ENCODE measurements at places on chromosomes 12 and 14.

DNA sequence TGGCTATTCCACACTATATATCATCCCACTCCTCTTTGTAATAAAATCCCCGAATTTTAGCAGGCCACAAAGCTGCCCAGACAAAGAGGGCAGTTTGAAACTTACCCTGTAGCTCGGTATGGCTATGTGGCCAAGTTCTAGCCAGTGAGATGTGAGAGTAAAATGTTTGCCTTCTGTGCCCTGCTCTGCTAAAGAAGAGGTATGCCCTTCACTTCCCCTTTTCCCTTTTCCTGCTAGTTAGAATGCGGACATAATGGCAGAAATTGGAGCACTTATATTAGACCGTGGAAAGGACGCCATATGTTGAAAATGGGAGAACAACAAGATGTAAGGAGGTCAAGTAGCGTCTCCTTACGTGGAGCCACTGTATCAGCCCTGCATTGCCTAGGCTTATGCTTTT lies 11.5 kb upstream of the CCDC91 start:
- no peak for DNase-seq

- no peak for DNase-seq
Measured at GRCh38 chr14:103001226-103001625, 56.1 kb downstream of the CDC42BPB start.

DNA sequence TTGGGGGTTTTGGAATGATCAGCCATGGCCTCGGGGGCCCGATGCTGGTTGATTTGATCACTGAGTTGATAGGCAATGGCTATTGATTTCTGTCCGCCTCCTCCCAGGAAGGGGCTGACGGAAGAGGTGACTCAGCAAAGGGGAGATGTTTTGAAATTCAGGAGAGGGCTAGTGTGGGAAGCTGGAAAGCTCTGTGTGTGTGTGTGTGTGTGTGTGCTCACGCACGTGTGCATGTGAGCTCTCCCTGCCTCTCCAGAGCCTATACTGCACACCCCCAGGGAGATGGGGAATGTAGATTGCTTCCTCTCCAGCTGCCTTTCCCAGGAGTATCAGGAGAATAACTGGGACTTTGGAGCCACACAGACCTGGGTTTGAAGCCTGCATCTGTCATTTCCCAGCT lies 184.9 kb upstream of the MYL2 start:
- no peak for DNase-seq

DNA sequence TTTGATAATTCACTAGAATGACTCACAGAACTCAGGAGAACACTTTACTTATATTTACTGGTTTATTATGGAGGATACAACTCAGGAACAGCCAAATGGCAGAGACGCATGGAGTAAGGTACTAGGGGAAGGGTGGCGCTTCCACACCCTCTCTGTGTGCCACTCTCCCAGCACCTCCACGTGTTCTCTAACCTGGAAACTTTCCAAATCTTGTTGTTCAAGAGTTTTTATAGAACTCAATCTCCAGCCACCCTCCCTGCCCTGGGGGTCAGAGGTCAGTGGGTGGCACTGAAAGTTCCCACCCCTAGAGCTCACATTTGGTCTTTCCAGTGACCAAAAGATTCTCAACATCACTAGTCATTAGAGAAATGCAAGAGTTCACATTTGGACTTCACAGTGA lies 13.2 kb downstream of the TRIM9 start:
- no peak for DNase-seq

- DNase-seq: no peak
Measured at GRCh38 chr14:70658899-70659298, 17.2 kb downstream of the TTC9 start.

GRCh38 chr14:75379246-75379929 lies 48.4 kb upstream of the JDP2 start:
- DNase-seq: no peak

GRCh38 chr12:608921-609320 lies 54.3 kb downstream of the NINJ2 start:
- no peak for DNase-seq

- DNase-seq: no peak
Measured at GRCh38 chr12:56671608-56672007, 16.5 kb downstream of the PTGES3 start.

DNA sequence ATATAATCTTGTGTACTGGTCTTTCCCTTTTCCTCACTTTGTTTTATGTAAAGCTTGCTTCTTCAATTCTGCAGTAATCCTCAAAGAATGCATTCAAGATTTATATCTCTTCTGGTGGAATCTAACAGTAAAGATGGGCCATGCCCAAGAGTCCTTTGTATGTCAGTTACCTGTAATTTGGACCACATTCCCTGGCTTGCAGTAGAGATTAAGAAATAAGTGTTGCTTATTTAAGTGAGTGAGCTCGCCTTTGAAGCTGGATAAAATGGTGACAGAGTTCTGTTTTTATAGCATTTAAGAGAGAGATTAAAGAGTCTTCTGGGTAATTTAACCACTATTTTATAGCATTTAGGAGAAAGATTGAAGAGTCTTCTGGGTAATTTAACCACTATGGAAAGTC lies 262.1 kb upstream of the ATP2B1 start:
- no peak for DNase-seq

- DNase-seq: no peak
Measured at GRCh38 chr14:69048456-69048855, 69.4 kb upstream of the ACTN1 start.

- DNase-seq: no peak
Measured at GRCh38 chr12:75767957-75768356, 256.5 kb upstream of the KRR1 start.

GRCh38 chr14:53850714-53851296 lies 105.8 kb downstream of the BMP4 start:
- DNase-seq: no peak

- no peak for DNase-seq
Measured at GRCh38 chr12:59076622-59077021, 156.3 kb upstream of the LRIG3 start.

DNA sequence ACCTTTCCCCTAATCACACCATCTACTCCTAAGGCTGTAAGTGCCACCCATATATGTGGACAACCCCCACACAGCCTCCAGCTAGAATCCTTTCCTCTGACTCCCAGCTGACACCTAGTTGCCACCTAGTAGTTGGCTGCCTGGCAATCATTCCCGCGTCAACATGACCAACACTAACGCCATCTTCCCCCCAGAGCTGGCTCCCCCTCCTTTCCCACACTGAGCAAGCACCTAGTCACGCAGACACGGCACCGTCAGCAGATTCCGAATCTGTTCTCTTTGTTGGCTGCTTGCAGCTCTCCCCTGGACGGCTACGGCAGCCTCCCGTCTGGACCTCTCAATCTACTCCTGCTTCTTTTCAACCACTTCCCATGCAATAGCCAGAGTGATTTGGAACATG lies 27.7 kb downstream of the UBR7 start:
- DNase-seq: no peak

GRCh38 chr14:90274808-90275457 lies 18.6 kb downstream of the PSMC1 start:
- no peak for DNase-seq

DNA sequence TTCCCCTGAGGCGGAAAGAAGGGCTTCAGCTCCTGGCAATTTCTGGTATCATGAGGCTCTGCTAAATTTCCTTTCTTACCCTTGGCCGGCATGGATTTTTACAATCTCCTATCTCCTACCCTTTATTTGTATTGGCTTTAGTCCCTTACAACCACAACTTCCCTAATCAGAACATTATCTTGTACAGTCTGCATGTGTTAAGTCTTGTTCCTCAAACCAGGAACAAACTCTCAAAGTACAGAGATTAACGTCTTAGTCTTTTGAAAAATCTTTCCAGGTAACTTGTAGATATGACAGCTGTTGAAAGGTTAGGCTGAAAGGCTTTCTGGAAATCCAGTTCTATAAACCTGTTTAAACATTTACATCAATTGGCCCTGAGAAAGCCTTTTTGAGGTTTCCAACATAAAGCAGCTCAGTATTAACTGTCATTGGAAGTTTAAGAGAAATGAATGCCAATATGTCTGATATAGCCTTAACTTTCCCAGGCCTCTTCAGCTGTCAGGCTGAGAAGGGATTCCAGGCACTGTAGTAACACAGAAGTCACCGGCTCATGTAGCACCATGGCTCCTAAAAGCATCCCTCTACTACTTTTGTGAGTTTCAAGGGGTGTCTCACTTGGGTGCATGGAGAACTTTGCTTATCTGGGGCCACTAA lies 360.5 kb downstream of the FUT8 start:
- no peak for DNase-seq

DNA sequence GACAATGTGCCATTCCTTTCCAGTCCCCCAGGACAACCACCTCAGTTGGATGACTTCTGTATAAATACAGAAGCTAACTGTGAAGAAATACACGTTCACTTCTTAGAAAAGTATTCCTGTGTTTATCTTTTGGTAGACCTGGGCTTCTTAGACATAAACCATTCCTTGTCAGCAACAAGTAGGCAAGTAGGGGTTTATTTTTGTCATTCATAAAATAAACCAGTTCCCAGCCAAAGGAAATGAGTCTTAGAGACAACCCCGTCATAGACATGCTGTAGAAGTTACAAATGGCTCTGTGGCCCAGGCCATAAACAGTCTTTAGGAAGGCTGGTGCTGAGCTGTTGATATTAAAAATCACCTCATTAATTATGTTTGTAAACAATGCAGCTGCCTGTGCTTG lies 243.2 kb downstream of the SPTSSA start:
- no peak for DNase-seq

DNA sequence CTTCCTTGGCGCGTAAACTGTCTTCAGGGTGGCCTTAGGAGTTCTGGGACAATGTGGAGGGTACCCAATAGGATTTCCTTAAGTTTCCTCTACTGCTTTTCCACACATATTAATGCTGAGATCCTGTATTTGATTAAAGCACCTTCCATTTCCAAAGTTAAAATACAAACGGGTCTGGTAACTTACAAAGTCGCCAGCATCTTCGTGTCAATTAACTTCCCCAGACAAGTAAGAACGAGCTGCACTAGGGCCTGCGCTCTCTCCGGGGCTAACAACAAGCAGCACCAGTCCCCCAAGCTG lies 130.9 kb downstream of the NDUFA12 start:
- no peak for DNase-seq

DNA sequence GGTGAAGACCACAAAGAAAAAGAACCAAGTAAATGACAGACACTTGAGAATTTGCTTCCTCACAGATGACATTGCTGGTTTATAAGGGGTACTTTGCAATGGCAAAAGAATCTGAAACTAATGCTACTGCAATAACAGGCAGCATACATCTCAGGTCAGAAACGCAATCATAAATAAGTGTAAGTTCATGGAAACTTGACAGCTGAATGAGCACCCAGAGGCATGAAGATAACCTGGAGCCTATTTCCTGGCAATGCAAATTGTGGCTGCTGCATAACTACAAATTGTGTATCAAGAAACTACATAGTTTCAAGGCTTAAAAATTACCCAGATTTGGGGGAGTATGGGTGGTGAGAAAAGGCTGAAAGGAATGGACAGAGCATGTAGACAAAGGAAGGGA lies 8.5 kb upstream of the MYO1A start:
- DNase-seq: no peak

GRCh38 chr12:132307976-132308852 lies 21.2 kb downstream of the GALNT9 start:
- DNase-seq: no peak

DNA sequence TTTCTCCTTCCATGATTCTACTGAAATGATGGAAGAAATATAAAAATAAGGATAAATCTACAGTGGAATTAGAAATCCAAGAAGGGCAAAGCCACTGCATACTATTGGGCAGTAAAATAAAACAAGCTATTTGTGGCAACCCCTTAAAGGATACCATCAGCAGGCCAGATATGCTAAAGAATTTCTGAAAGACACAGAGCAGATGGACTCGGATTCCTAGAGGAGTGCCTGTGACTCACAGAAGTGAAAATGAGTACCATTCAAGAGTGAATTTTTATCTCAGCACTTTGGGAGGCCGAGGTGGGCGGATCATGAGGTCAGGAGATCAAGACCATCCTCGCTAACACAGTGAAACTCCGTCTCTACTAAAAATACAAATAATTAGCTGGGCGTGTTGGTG lies 318.1 kb downstream of the LRIG3 start:
- no peak for DNase-seq

- DNase-seq: no peak
Measured at GRCh38 chr12:18165889-18166288, 75.9 kb upstream of the RERGL start.

GRCh38 chr12:50221228-50222008 lies 54.2 kb upstream of the CERS5 start:
- DNase-seq: peak; percentile 64

GRCh38 chr12:49543914-49544815 lies 5.3 kb downstream of the KCNH3 start:
- DNase-seq: no peak

- DNase-seq: no peak
Measured at GRCh38 chr12:132827763-132828703, 636 bp downstream of the GOLGA3 start.

GRCh38 chr14:40292664-40293063 lies 860.4 kb upstream of the FBXO33 start:
- DNase-seq: no peak

DNA sequence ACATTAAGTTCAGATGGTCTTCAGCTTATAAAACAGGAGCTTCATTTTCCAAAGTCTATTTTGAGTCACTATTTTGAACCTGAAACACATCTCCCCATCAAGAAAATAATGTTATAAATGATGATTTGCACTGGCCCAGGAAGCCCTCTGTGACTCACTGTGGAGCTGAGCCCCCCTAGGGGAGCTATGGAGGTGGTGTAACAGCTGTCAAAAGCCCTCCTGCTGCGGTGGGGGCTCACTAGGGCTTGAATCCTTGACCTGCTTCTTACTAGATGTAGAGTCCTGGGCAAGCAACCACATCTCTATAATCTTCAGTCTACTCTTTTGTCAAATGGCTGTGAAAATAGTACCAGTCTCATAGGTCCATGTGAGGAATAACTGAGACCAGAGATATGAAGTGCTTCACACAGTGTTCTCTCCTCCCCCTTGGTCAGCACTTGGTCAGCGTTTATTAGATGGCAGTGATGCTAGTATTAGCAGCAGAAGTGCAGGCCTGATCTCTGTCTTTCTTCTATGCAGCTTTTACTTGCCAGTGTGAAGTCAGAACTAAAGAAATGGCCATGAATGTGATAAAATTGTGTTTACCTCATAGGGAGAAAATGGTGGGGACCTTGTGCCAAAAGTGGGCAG lies 83.4 kb downstream of the RTN1 start:
- no peak for DNase-seq

DNA sequence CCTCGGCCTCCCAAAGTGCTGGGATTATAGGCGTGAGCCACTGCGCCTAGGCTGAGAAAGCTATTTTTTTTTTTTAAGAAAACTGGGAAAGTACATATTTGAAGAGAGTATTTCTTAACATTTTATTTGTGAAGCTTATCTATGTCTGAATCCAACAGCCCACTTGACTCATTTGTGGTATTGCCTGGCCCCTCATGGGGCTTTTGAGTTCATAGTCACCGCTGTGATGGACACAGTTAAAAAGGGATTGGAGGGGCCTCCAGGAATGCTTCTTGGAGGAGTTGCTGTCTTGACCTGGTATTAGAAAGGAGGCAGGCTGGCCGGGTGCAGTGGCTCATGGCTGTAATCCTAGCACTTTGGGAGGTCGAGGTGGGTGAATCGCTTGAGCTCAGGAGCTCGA lies 26.5 kb downstream of the BCL7A start:
- DNase-seq: no peak

GRCh38 chr12:96769400-96769799 lies 137.7 kb upstream of the NEDD1 start:
- no peak for DNase-seq

- DNase-seq: no peak
Measured at GRCh38 chr12:2009623-2010022, 5.4 kb upstream of the DCP1B start.
